AG10803 (cell line): ENCODE measurements at places on chromosomes 12 and 14.

DNA sequence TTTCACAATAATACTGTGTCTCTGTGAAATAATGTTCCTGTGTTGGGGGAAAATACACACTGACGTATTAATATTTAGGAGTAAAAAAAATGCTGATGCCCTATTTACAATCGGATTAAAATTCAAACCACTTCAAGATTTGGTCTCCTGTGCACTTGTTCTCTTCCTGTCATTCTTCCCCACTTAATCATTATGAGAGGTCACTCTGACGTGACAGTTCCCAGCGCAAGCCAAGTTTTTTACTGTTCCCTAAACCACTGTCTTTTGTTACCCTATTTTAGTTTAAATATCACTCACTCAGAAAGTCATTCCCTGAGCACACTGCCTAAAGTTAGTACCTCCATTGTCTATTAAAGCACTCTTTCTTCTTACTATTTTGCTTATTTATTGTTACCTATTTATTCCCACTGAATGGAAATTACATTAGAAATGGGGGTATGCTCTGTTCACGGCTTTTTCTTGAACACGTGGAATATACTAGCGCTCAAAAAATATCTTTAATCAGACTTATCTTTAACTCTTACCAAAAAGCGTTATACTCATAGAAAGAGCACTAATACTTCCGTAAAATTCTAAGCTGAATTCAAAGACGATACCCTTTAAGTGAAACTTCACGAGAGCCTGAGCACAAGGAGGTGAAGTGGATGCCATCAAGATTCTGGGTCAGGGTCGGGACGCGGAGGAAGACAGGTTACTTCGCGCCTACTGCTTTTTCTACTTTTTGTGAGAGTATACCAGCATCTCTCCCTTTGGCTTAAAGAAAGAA is 670 bp upstream of the PSMA3 start:
- no peak for DNase-seq

DNA sequence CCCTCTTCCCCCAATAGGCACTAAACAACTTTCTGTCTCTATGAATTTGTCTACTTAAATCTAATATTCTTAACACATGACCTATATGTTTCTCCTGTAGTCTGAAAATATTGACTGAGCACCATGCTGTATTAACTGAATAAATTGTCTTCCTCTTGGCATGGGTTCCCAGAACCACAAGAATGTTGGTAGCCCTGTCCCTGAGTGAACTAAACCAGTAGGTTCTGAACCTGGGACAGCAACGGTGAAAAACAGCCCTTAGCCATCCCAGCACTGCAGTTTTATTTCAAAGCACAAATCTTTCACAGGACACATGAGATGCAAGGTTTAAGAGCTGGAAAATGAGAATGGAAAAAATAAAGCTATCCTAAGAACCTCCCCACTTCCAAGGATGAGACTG is 20.4 kb upstream of the HSP90B1 start:
- peak; percentile 71 for DNase-seq

GRCh38 chr12:538731-539539 is 79.2 kb downstream of the B4GALNT3 start:
- peak; percentile 62 for DNase-seq

DNA sequence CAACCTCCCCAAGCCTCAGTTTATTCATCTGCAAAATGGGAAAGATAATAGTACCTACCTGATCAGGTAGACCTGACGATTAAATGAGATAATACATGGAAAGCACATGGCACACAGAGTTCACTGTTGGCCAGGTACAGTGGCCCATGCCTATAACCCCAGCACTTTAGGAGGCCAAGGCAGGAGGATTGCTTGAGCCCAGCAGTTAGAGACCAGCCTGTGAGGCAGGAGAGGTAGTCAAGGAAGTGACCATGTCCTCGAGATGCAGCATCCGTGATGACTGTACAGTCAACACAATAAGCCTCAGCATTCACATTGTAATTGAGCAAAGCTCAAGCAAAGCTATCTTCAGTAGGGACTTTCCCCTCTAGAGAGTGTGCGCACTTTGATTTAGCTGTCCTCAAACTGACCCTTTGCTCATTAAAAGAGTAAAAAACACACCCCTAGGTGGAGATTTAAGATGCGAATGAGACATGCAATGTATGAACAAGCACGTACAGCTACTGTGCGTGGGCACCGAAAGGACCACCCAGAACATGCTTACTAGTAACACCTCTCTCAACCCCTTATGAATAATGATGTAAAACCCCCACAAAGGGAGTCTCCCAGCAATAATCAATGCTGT is 9.9 kb downstream of the ISCU start:
- DNase-seq: no peak

DNA sequence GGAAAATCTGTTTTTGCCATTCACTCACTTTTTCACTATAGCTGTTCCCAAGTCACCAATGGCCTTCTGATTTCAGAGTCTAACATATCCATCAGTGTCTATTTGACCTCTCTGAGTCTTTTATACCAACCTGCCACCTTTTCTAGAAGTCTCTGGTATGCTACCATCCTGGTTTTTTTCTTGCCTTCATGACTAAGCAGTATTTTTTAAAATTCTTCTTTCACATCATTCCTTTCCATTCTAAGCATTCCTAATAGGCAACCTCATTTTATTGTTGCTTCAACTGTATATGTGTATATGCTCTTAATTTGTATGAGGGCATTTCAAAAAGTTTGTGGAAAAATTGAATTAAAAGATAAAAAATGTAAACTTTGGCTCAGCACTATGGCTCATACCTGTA is 5.0 kb downstream of the IRAK4 start:
- DNase-seq: peak; percentile 8

GRCh38 chr12:91703491-91704283 is 442.0 kb downstream of the BTG1 start:
- no peak for DNase-seq

GRCh38 chr12:93745286-93745685 is 68.1 kb downstream of the CRADD start:
- DNase-seq: no peak

GRCh38 chr14:67820428-67820971 is 921 bp downstream of the RAD51B start:
- peak; percentile 60 for DNase-seq

GRCh38 chr14:73759183-73759713 is 45.1 kb upstream of the PNMA1 start:
- peak; percentile 61 for DNase-seq

DNA sequence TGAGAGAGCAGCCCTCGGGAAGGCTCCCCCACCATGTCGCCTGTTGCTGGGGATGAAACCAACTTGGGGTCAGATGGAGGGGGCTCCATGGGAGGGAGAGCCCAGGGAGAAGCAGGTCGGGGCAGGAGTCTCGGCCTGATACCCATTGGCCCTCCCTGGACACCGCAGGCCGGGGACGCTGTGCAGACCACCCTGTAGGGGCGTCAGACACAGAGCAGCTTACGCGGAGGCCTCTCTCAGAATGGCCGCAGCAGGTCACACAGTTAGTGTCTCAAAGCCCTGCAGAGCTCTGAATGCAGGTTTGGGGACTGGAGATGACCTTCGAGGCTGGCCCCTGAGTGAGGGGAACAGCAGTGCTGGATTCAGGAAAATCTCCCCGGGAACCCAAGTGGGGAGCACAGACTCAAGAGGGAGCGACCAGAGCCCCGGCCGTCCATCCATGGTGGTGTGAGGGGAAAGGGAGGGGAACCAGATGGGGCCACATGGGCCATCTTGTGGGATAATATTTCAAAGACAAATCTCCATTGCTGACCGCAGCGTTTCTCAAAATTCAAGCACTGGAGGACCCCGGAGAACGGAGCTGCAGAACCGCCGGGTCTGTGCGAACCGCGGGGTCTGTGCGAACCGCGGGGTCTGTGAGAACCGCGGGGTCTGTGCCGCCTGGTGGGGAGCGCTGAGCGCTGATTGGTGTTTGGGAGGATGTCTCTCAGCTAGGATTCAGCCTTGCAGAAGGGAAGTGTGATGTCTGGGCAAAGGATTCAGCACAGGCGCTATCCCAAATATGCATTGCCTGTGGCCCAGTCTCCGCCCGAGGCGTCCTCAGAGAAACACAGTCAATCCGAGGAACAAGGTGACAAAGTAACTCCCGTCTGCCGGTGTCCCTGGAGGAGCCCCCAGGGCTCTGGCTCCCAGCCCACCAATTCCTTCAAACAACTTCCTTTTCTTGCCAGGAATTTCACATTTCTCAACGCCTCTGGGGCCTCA is 324.4 kb upstream of the RTL1 start:
- no peak for DNase-seq

DNA sequence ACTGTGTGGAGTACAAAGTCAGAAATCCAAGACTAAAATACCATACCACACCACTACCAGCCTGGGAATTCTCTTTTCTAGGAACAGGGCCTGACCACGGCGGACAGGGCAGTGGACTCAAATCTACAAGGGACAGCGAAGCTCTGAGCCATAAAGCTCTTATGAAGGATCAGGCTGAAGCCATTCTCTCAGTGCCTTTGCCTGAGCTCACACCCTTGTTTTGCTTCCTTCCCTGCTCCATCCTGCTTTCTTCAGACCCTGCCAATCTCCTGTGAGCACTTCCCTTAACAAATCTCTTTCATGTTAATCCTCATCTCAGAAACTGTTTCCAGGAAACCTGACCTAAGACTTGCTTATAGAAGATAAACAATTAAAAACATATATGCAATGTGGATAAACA is 398.5 kb downstream of the MDGA2 start:
- DNase-seq: no peak

DNA sequence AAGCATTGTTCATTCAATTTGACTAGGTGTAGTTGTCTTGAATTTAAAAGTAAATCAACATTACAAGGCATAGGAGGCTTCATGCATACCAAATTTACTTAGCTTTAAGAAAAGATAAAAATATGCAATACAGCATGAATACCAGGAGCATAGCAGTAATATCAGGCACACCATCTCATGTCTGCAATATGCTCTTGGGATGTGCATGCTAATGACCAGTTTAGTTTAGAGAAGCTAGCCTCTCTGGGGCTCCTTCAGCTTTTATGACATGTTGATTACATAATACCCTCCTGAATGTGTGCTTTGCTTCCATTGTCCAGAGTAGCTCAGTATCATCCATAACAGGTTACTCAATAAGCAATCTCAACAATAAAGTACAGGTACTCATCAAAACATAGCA is 497.2 kb downstream of the FLRT2 start:
- no peak for DNase-seq

DNA sequence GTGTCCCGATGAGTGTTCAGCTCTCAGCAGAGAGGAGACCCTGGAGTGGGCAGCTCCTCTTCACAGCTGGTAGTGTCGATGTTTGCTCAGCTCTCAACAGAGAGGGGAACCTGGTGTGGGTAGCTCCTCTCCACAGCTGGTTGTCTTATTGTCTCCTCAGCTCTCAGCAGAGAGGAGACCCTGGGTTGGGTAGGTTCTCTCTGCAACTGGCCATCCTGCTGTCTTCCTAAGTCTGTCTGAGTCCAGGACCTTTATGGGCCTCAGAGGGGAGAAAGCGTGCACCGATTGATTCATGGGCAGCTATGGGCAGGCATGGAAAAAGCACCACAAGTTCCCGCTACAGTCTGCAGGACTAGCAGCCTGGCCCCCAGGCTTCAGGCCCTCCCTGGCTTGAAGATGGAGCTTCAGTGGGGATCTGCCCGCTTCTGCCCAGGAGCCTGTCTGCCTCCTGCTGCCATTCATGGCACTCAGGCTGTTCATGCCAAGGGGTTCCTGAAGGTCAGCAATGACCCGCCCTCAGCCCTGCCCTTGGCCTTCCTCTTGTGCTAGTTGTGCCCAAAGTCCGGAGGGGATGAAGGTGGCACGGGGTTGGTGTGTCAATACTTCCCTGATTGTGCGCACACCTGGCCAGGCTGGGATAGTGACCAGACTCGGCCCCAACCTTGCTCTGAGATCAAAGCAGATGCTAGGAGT is 224.2 kb downstream of the KCNC2 start:
- DNase-seq: no peak

DNA sequence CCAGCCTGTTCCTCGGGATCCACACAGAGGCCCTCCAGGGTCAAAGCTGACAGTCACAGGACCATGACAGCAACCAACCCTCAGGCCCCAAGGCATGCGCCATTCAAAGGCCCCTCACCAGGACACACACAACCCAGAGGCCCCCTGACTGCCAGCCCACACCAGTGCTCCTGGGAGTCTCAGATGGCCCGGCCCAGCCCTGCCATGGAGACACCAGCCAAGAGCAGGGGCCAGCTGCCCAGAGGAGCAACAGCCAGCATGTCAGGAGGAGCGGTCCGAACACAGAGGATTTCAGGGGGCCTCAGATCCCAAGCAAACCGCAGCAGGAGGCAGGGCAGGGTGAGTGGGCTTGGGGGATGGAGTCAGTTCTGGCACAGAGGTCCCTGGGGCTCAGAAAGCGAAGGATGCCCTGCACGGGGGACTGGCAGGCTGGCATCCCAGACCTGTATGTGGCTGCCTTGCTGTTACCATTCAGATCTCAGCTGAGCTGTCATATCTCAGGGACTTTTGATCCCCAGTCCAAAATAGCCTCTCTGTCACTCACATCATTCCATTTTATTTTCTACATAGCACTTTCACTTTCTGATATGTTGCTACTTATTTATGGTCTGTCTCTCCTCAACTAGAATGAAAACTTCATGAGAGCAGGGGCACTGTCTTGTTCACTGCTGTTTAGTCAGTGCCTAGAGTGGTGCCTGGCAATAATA is 4.8 kb downstream of the TMEM229B start:
- no peak for DNase-seq

DNA sequence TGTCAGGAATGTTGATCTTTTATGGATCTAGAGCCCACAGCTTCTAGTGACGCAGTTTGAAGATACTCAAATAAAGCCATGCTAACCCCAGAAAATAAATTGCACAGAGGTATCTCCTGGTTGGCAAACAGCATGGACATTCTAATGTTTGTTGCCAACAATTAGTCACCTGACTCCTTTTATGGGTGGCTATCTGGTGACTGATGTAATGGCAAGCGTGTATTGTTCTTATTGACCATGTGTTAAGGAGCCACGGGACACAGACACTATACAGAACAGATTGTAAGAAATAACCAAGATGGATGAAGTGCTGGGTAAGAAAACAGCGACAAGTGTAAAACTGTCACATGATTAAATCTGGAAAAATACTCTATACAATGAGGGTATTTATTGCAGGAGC is 401.3 kb upstream of the PDE3A start:
- no peak for DNase-seq
